Stimulated activated naive CD4-positive, alpha-beta T cell (primary cell): ENCODE measurements at places on chromosomes 3 and 15.

- DNase-seq, result no peak
Measured at GRCh38 chr3:28667646-28668621, 319.3 kb upstream of the AZI2 start.

GRCh38 chr3:111859061-111859973 lies at the start of gene PHLDB2:
PHLDB2 (plus strand) TSS chr3:111859265; CDS start chr3:111884078, 24,813 bp downstream.
- DNase-seq, result peak; percentile 19

DNA sequence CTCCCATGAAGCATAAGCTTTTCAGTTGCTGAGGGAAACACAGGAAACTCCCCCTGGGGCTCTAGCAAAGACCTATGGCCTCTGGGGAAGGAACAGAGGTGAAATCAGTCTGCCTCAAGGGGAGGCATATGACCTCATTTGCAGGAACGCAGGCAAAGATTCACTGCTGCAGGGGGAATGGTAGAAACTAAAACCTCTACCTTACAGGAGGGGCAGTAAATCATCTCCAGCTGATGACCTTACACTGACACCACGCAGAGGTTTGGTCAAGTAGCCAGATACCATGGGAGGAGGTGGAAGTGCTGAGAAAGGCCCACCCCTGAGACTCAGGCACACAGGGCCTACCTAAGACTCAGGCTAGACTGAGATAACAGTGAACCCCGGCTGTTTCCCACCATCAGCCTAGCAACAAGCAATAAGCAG lies 81.1 kb downstream of the RAD18 start:
- DNase-seq, result no peak

- no peak for DNase-seq
Measured at GRCh38 chr3:32495609-32496008, 7.0 kb downstream of the CMTM6 start.

GRCh38 chr15:80999623-81000036 lies 1.1 kb upstream of the TLNRD1 start:
- DNase-seq, result peak; percentile 18

- DNase-seq, result no peak
Measured at GRCh38 chr3:151859905-151860304, 13.5 kb upstream of the SUCNR1 start.

DNA sequence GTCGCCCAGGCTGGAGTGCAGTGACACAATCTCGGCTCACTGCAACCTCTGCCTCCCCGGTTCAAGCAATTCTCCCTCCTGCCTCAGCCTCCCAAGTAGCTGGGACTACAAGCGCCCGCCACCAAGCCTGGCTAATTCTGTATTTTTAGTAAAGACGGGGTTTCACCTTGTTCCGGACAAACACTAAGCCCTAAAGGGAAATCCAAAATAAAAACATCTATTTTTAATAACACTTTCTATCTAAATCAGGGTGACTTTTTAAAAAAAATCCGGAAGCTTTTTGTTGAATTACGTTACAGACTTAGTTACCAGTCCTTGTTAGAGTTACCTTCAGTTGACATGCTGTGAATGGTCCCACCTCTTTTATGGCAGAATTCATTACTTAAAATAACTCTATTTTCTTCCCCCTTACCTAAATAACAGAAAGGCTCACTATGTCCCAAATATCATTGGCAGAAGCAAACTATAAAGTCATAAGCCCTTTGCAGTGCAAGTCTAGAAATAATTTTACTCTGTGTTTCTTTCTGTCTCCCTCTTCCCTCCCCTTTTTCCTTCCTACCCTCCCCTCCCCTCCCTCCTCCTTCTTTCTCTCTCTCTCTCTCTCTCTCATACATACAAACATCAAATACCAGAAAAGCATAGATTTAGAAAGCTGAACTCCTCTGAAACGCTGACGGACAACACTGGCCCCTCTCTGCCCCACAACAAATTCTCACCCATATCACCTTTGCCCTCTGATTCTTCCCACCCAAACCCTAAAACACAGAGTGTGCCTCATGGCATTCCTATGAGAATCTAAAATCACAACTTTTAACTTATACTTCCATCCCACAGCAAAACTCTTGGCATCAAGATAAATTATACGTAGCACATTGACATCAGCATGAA lies 18.3 kb downstream of the THBS1 start:
- DNase-seq, result no peak

GRCh38 chr3:141452773-141453172 lies 34.1 kb upstream of the RASA2 start:
- no peak for DNase-seq

- peak; percentile 25 for DNase-seq
Measured at GRCh38 chr3:197555281-197556261, at the start of gene BDH1. BDH1 (minus strand) TSS chr3:197555968; CDS start chr3:197546443, 9,525 bp downstream.

DNA sequence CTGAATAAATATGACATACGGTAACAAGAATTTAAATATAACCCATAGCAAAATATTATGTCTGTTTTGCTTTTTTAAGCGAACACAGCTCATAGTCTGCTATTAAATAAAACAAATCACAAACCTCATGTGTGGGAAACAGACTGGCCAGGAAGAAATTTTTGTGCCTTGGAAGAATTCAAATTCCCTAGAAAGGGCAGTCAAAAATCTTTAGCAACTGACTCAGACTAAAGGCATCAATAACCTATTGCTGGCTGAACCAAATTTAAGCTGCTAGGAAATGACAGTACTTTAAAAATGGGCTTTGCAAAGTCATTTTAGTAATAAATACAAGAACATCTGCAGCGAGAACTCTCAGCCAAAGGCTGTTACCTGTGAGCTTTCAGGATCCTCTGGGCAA lies 151.4 kb downstream of the PLD1 start:
- no peak for DNase-seq

GRCh38 chr3:47949979-47950378 lies 66.2 kb downstream of the MAP4 start:
- DNase-seq, result no peak

DNA sequence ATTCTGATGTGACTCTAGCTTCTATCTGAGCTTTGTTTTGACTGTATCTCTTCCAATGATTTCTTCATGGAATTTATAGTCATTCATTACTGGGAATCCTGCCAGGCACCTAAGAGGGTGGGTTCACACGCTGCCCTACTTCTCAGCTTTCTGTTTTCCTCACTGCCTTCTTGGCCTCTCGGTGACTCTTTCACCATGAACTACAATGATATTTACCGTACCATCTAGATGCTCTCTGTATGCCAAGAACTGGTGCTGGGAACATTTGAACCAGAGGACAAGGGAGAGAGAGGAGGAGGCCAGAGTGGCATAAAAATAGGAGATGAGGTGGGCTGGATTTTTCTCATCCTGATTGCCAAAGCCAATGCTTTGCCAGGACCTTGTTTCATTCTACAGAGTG lies 280.0 kb upstream of the P2RY1 start:
- no peak for DNase-seq

DNA sequence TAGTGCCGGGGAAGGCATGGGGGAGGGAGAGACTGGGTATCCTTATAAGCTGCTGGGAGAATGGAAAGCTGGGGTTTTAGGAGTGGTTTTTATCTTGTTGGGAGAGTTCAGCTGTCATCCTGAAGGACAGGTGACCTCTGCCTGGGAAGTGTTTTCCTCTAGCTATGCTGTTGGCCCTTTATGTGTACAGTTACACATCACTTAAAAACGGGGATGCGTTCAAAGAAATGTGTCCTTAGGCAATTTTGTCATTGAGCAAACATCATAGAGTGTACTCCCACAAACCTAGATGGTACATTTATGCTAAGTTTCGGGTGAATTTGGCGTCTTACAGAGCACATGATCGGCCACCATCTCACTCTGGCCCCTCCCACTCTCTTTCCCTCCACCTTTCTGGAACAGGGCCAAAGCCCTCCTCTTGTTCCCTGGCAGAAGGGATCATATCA lies 164.3 kb upstream of the NUDT16 start:
- no peak for DNase-seq

- no peak for DNase-seq
Measured at GRCh38 chr3:151925876-151926275, 52.4 kb downstream of the SUCNR1 start.

DNA sequence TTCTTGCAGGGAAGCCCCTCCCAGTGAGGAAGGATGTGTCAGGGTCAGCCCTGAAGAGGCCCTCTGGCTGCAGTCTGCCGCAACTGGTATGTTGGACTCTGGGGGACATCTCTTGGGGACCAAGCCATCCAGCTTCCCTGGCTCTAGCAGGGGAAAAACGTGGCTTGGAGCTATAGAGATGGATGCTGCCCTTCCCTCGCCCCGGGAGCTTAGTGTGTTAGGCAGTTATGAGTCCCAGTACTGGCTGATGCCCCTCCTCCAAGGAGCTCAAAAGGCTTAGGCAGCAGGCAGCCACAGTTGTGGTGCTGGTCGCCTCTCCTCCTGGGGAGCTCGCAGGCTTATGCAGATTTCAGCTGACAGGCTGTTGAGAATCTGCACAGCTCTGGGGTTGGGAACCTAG lies 353.1 kb upstream of the GBE1 start:
- no peak for DNase-seq

- DNase-seq, result no peak
Measured at GRCh38 chr3:17046623-17047022, 161.9 kb downstream of the PLCL2 start.

- no peak for DNase-seq
Measured at GRCh38 chr3:124450366-124450765, 279.9 kb upstream of the UMPS start.
